ENCODE measurements at places on chromosomes 1 and 21.

GRCh38 chr1:89986020-89986419 is 8.9 kb upstream of the ZNF326 start:
- no peak for DNase-seq

DNA sequence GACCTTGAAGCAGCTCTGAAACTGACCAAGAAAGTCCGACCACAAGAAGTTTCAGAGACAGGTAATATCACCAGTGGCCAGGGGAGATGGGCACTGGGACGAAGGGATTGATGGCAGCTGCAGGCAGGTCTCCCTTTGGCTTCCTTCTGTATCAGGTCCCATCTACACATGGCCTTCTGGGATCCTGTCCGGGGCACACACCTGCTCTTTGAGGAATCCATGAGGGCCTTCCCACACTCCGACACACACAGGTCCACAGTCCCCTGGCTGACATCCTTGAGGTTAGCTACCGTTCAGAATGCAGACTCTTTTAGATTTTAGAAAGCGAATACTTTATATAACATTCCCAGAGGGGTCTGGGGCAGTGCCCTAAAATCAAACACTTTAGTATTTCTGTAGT is 26.5 kb upstream of the TMEM125 start:
- no peak for DNase-seq

DNA sequence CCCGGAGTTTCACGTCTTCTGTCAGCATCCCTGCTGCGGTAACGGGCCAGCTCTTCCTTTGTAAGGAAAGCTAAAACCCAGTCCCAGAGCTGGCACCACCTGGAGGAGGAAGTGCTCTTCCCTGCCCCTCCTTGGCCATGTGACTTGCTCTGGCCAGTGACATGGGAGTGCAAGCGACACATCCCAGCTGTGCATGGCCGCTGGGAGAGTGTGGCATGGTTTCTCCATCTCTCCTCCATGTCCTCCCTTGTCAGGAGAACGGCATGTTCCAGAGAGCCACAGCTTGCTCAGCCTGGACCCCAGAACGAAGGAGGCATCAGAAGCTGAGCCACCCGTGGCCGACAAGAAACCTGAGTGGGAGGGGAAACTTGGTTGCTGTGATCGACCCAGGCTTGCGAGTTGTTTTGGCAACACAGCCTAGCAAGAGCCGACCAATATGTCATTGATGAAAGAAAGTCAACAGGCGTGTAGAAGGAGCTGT is 2.7 kb upstream of the PRXL2B start:
- DNase-seq, result no peak

DNA sequence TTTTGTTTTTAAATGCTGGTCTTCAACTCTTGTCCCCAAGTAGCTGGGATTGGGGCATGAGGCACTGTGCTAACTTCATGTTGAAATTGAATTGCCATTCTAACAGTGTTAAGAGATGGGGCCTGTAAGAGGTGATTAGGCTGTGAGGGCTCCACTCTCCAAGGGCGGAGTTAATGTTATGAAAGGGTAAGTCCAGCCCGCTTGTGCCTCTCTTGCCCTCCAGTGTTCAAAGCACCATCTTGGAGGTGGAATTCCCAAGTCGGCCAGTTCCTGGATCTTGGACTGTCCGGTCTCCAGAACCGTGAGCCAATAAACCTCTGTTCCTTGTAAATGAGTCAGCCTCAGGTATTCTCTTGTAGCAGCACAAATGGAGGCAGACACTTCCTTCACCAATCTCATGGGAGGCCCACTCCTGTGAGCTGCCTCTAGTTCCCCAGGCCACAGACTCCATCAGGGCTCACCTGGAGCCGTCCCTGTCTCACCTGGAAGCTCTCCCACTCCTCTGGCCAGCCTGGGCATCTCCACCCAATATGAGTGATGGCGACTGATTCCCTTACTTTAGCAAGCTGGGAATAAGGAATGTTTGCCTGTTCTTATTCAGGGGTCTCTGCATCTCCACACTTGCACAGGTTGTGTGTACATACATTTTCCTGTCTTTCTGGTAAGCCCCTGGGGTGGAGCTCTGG is 15.5 kb downstream of the IBA57 start:
- no peak for DNase-seq

DNA sequence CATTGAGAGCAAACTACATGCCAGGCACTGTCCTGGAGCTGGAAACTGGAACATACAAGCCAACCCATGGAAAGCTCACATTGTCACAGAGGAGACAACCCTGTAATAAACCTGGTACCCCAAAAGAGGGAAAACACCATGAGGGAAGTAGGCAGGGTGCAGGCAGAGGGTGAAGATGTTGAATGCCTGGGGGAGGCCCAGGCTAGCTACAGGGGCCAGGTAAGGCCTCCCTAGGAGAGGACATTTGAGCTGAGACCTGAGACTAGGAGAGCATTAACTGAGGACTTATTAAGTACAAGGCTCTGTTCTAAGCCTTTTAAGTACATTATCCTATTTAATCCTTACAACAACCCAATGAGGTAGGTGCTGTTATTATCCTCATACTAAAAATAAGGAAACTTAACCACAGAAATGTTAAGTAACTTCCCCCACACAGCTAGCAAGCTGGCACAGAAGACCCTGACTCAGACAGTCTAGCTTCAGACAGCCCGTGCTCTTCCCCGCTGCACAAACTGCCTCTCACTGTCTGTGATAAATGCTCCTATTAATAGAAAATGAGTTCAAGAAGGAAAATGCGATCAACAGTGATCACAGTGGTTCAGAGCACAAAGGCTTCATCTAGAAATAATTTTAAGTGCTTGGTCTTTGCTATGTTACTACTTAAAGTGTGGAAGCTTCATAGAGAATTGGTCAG is 41.8 kb downstream of the ZNF281 start:
- no peak for DNase-seq

DNA sequence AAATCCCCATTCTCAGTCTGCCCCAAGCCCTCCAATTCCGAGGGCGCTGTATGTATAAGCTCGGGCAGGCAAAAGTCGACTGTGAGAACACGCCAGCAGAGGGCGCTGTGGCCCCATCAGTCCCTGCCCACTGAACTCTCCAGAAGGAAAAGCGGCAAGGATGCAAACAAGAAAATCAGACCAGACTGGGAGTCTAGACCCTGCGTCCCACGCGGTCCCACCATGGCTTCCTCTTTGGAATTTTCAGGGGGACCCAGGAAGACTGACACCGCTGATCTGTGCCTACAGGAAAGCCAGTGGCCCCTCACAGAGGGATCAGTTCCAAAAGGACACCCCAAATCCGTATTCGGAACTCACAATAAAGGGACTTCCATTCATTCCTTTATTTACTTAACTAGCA is 19.5 kb downstream of the TEX35 start:
- DNase-seq, result no peak

DNA sequence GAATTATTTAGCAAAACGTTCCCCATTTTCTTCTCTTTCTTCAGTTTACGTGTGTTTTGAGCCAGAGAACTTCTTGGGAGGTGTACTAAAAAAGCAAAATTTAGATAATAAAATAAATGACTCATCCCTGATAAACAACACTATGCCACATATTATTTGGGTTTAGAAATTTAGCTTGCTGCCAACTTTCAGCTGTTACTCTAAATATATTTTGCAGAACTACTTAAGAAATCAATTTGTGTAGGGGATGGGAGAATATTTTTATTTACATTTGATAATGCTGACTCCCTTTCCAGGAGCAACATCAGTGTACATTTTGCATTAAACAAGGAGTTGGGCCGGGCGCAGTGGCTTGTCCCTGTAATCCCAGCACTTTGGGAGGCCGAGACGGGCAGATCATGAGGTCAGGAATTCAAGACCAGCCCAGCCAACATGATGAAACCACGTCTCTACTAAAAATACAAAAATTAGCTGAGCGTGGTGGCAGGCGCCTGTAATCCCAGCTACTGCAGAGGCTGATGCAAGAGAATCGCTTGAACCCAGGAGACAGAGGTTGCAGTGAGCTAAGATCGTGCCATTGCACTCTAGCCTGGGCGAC is 151.4 kb upstream of the ZRANB2 start:
- DNase-seq, result no peak

GRCh38 chr1:63873751-63874150 is 99.9 kb downstream of the ROR1 start:
- no peak for DNase-seq

DNA sequence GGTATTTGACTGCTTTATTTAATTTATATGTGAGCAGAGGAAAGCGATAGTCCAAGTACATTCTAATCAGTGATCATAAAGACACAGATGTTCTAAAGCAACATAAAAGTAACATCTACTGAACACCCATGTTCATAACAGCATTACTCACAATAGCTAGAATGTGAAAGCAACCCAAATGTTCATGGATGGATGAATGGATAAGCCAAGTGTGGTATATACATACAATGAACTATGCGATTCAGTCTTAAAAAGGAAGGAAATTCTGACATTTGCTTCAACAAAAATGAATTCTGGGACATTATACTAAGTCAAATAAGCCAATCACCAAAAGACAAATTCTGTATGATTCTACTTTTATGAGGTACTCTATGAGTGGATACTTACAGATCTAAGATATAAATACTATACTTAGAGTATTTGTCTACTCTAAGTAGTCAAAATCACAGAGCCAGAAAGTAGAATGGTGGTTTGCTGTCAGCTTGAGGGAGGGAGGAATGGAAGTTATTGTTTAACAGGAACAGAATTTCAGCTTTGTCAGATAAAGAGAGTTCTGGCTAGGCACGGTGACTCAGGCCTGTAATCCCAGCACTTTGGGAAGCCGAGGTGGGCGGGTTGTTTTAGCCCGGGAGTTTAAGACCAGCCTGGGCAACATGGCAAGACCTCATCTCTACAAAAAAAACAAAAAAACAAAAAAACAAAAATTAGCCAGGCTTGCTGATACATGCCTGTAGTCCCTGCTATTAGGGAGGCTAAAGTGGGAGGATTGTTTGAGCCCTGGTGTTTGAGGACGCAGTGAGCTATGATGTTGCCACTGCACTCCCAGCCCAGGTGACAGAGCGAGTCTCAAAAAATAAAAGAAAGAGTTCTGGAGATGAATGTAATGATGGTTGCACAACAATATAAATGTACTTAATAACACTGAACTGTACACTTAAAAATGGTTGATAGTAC is 79.7 kb upstream of the ARHGAP29 start:
- no peak for DNase-seq

DNA sequence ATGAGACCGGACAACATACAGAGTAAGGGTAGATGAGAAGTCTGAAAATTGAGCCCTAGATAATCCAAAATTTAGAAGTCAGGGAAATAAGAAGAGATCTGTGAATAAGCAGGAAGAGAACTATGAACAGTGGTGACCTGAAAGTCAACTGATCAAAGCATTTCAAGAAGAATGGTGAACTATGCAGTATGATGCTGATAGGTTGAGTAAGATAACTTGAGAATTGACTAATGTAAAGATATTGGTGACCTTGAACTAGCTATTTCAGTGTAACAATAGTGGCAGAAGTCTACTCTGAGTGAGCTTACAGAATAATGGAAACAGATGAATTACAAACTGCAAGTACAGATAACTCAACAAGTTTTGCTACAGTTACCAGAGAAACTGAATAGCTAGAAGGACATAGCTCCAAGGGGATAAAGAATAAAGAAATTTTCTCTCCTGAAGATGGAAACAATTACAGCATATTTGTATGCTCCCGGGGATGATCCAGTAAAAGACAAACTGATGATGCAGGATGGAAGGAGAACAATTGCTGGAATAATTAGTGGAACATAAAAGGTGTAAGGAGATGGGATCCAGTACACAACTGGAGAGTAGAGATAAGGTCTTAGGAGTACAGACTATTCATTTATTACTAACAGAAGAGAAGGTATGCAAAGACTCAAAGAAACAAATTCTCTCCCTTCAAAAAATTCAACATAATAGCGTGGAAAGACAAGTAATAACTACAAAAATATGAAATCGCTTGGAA is 10.9 kb downstream of the NRDC start:
- no peak for DNase-seq

DNA sequence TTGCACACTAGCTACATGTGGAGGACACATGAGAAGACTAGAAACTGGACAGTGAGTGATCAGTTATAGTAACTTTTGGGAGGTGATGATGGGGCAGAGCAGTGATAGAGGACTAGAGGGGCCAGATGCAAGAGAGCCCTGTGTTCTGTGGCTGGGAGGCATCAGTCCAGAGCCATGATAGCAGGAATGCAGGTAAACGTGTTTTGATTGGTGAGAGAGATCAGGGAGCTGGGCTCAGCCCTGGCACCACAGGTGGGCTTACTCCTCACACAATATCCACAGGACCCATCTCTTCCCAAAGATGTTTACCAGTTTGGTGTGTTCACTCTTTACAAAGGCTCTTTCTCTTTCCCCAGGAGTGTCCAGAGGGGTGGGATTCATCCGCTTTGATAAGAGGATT is 86.5 kb downstream of the ELAVL4 start:
- no peak for DNase-seq

DNA sequence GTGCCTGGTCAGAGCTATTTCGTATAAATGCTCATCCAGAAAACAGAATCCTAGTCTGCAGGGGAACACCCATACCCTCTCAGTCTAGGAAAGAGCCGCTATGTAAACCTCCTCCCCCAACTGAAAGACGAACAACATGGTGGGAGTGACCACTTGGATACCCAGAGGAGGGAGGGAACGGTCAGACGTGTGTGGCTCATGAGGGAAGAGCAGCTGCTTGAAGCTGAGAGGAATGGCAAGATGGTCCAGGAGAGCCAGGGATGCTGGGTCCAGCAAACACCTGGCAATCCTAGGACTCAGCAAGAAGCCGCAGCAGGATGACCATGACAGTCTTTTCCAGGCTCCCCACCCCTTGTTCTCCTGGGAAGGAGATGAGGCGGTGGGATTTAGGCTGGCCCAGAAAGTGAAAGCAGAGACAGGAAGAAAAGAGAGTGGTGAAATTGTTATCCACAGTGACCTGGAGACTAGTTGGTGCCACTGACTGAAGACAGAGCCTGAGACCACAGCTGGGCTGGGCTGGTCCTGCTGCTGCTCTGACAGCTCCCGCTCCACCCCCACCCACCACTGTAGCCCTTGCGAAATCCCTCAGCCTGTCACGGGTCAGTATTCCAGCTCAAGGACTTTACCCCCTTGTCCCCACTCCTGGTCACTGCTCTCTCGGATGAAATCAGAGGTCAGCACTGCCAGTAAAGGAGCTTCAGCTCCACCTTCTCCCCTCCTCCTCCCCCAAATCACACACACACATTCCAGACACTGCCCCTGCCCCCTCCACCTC is 3.6 kb downstream of the CERS2 start:
- DNase-seq, result no peak

GRCh38 chr1:97976801-97977200 is 56.0 kb upstream of the DPYD start:
- no peak for DNase-seq

- DNase-seq, result no peak
Observed at GRCh38 chr1:94205639-94206038, 31.7 kb downstream of the ARHGAP29 start.
